ENCODE measurements at places on chromosomes 12 and 14. TPM values are rescaled to one million over a fixed set of nuclear protein-coding genes. Genes with fewer than 3 reads are reported as not detected.

The PRPH gene
- total RNA-seq: not detected

The FAIM2 gene
- total RNA-seq: 21.5 TPM

The SLC24A4 gene
- not detected for total RNA-seq

The CYP27B1 gene
- not detected for total RNA-seq

The KRT79 gene
- not detected for total RNA-seq

The ARHGEF40 gene
- total RNA-seq: 38.1 TPM

The TAS2R10 gene
- total RNA-seq: not detected

The DDX51 gene
- total RNA-seq: 4.1 TPM

All from cardiac atrium fibroblast (primary cell).